ENCODE measurements at places on chromosomes 7 and 10. TPM values are rescaled to one million over a fixed set of nuclear protein-coding genes. Genes with fewer than 3 reads are reported as not detected.

- DNase-seq = no peak
Observed at GRCh38 chr10:10677479-10677878, 340.2 kb upstream of the CELF2 start.

GRCh38 chr10:88343761-88344484, 239.2 kb downstream of the RNLS start:
- no peak for DNase-seq

The TFEC gene
- 12.7 TPM for total RNA-seq

DNA sequence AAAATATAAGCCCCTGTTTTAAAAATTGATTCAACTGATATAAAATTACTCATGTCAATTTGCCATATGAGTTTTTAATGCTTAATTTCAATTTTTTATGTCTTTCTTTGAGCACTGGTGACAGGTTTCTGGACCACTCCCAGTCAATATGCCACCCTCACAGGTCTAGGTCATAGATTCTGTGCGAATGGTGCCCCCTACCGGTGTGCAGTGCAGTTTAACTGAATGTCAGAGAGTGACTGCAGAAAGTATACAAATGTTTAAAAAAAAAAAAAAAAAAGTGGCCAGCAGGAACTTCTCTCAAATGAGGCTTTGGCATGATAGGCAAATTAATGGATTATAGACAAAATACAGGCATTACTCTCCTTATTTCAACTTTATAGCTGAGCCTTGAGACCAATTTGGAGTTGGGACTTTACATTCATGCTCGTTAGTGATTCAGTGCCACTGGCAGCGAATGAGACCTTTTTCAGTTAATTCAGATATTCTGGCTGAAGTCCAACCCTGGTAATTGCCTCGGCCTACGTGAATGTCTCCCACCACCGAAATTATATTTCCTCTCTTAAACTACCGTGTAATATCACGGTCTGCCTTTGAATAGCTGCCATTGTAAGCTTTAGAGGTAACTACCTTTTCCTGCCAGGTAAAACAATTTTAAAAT, 427.6 kb downstream of the PHTF2 start:
- no peak for DNase-seq

The ANAPC16 gene
- 80.9 TPM for total RNA-seq

Data from mesenteric fat pad (tissue), 1 donor.